ENCODE measurements at places on chromosomes 3 and 15.
A peak's percentile ranks its signal among the peaks of the same experiment; 100 is the strongest.

DNA sequence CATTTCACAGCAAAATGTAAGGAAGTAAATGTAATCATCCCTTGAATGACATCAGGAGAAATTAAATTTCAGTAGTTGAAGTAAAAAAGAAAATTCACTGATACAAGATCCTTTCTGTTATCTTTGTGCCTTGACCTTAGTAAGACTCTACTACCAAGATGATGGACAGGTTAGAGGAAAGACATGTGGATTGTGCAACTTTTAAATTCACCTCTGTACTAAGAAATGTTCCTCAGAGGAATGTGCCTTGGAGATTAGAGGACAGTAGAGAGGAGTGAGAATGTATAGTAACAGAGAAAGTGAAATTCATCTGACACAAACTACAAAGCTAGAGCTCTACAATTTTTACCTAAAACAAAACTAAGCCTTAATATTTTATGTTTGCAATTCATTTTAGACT lies 375.3 kb downstream of the PLOD2 start:
- DNase-seq: no peak

GRCh38 chr3:194824701-194825111 lies 139.0 kb downstream of the FAM43A start:
- DNase-seq: peak; percentile 62

GRCh38 chr3:181358060-181358459 lies 353.7 kb upstream of the SOX2 start:
- no peak for DNase-seq

- DNase-seq: no peak
Observed at GRCh38 chr3:166190360-166190759, 353.1 kb upstream of the BCHE start.

GRCh38 chr15:77855871-77856270 lies 221.6 kb downstream of the TBC1D2B start:
- DNase-seq: no peak

DNA sequence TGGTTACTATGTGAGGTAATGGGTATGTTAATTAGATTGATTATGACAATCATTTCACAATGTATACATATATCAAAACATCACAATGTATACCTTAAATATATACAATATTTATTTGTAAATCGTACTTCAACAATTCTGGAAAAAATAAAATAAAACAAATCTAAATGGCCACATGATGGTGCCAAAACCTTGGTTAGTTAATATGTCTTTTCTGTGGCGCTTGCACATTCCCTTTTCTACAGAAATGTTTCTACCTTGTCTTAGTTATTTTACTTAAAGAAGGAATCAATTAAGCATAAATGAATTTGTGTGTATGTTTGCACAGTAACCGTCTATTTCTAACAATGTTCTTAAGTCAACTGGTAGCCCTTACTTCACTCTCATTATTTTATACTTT lies 53.4 kb downstream of the OXSM start:
- DNase-seq: peak; percentile 61

DNA sequence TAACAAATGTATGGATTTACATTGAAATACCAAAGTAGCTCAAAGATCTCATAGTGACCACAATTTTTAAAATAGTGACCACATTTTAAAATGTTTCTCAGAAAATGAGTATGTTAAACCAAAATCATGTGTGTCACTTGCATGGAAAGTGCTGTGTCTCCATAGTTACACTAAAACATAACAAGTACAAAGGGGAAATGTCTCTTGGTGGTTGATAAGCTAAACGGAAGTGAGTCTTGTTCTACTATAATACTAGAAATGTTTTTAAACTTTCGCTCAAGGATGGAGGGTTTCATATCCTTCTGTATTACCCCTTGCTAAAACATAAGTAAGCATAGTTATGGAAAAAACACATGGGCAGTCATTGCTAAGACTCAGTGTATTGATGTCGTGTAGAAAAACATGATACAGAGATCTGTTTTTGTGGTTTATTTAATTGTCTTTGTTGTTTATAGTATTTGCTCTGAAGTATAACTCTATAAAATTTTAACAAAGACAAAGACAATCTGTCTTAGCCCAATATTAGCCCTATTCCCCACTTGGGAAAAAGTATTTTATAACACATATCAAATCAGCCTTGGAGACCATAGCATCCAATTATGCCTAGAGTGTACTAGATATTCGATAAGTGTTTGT lies 27.0 kb upstream of the DENND4A start:
- DNase-seq: no peak

- no peak for DNase-seq
Observed at GRCh38 chr3:154275965-154276364, 48.3 kb downstream of the DHX36 start.

- DNase-seq: no peak
Observed at GRCh38 chr3:30273304-30274072, 332.9 kb upstream of the TGFBR2 start.

- DNase-seq: no peak
Observed at GRCh38 chr15:55859681-55860080, 116.7 kb upstream of the PRTG start.

DNA sequence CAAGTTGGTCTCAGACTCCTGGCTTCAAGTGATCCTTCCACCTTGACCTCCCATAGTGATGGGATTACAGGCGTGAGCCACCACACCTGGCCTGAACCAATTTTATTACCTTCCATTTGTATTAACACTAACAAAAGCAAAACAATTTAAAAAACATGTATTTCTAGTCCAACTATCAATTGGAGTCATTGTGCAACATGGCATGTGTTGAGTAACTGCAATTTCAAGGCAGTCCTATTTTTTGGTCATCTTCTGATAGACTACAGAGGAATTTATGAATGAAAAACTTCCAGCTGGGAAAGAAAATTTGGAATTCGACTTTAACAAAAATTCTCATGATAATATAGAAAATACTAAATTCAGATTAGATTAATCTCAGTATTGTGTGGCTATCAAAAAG lies 16.8 kb downstream of the SPTSSB start:
- no peak for DNase-seq

DNA sequence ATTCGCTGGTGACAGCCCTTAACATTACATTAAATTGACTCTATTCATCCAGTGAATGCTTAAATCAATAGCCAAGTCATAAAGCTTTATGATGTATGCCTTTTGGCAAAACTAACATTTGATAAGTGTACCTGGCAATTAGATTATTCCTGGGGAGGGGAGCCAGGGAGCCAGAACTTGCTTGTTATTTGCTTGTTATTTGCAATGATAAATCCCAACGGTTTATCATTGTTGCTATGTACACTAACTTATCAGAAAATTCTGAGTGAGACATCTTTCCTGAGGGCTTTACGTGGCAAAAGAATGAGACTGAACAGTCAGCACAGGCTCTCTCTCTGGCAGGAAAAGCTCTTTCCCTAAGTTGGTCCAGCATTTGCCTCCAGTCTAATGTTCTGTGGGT lies 35.8 kb upstream of the FBN1 start:
- DNase-seq: no peak

DNA sequence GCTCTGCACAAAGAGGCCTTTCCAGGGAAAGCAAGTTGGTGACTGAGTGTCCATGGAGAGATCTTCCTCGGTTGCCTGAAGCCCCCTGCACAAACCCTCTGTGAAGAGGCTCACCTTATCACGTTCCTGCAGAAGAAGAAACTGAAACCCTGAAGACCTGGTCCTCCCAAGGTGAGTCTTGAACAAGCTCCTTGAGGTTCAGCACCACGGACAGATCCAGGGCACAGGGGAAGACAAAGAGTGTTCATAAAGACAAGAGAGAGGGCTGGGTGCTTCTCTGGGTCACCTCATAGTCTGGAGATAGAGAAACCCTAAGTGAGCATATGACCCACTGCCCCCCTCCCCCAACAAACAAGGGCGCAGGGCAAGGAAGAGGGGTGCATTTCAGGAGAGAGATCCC lies 21.7 kb upstream of the TBC1D21 start:
- DNase-seq: peak; percentile 78

DNA sequence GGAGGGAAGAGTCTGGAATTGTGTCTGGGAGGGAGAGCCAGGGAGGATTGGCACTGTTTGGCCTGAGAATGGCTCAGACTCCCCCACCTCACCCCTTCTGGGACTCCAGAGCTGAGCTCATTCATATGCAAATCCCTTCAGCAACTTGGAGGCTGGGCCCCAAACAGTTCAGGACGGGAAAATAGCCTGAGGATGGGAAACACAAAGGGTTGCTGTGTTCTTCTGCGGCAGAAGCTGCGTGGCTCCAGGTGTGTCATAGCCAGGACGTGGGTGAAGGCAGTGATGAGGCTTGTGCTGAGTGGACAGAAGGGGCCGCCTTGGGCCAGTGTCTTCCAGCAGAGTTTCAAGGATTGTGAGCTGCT lies 16.6 kb downstream of the MASP1 start:
- DNase-seq: no peak

- no peak for DNase-seq
Observed at GRCh38 chr3:45741247-45741646, 52.1 kb downstream of the SACM1L start.

DNA sequence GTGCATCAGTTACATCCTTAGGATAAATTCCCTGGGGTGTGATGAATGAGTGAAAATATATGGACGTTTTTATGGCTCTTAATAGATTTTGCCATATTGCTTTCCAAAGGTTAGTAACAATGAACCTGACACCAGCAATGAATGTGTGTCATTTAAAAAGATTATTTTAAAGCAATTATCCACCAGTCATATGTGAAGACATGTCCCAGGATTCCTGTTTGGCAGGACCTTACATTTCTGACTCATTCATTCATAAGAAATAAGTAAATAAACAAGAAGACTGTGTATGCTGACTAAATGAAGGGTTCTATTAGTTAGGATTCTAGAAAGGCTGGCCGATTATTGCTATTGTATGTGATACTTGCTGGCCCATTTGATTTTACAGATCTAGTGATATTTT lies 201.5 kb downstream of the SOX2 start:
- DNase-seq: peak; percentile 22

- no peak for DNase-seq
Observed at GRCh38 chr15:101293122-101293521, 1.9 kb downstream of the SNRPA1 start.

DNA sequence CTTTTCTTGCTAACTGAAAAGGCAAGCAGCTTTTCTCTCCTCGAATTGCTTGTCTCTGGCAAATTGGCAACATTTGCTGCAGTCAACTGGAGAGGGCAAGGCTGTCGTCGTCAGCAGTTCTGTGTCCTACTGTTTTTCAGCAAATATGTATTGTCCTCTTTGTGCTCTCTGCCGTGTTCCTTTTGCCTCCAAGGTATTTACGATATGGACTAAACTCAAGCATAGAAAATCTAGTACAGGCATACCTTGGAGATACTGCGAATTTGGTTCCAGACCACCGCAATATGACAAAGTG lies 558 bp upstream of the SLC30A4 start:
- DNase-seq: no peak

- no peak for DNase-seq
Observed at GRCh38 chr3:108394016-108394415, 97.7 kb downstream of the HHLA2 start.

- DNase-seq: no peak
Observed at GRCh38 chr3:169610888-169611291, 52.6 kb downstream of the MECOM start.

DNA sequence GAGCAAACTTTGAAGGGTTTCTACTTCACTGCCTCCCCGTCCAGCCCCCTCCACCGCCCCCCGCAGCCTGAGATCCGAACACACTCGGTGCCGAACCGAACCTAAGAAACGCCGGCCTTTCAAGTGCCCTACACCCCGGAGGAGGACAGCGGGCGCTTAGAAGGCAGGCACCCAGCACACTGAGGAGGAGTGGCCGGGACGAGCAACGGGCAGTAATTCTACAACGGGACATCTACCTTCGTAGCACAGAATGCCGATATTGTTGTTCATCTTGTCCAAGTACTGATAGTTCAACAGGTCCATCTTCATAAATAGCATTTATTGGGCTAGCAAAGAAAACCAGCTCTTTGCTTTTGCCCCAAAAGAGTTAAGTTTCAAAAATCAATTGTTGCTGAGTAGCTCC lies 513 bp downstream of the VGLL4 start:
- DNase-seq: peak; percentile 71

- DNase-seq: no peak
Observed at GRCh38 chr3:188940573-188940932, 231.2 kb upstream of the TPRG1 start.

- DNase-seq: no peak
Observed at GRCh38 chr3:6351752-6352151, 509.2 kb upstream of the GRM7 start.

- no peak for DNase-seq
Observed at GRCh38 chr15:69881766-69882165, 216.0 kb downstream of the TLE3 start.

GRCh38 chr3:69052472-69052898 lies 352 bp upstream of the TMF1 start:
- DNase-seq: no peak

- no peak for DNase-seq
Observed at GRCh38 chr15:91184441-91184840, 84.4 kb downstream of the SV2B start.

- no peak for DNase-seq
Observed at GRCh38 chr15:28902856-28903255, 17.1 kb downstream of the APBA2 start.

DNA sequence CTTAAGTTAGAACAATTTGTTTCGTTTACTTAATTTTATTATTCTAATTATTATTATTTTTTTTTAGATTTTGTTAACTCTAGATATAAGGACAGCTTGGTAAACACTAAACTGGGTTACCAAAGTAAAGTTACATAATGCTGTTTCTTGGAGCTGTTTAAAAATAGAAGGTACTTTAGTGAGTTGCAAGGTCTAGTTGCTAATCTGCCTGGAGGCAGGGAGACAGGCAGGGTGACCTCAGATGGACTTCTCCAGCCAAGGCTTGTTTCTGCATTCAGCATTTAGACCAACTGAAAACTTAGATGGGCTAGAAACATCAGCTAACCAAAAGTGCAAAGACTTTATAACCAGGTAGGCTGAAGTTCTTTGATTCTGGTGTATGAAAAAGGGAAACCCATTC lies 336.4 kb upstream of the GRM7 start:
- no peak for DNase-seq

DNA sequence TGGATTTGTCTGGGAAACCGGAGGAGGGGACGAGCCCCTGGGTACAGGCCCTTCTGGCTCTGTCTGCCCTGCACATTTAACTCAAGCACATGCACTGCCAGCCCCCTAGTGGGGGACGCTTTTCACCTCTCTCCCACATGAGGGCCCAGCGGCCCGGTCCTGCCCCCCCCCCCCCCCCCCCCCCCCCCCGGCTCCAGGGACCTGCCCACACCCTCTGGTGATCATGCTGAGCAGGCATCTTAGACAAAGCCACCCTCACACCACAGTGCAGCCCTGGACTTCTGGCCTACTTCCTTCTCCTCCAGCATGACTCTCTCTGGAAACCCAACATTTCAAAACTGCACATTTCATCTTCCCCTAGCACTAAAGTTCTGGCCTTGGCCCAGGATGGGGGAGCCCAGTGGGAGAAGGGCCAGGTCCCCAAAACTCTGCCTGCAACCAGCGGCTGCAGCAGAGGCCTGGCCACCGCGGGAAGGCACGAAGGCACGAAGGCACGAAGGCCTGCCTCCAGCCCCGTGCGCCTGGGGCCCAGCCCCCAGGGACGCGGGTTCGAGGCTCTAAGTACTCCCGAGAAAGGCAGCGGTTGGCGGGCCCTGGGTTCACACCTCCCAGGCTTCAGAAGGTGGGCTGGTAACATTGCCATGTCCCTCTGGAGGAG lies 14.1 kb downstream of the KLF15 start:
- no peak for DNase-seq

GRCh38 chr3:1945698-1946097 lies 153.0 kb upstream of the CNTN4 start:
- DNase-seq: no peak

GRCh38 chr3:185486394-185486793 lies 12.4 kb downstream of the TMEM41A start:
- no peak for DNase-seq

- no peak for DNase-seq
Observed at GRCh38 chr3:34758630-34759261, 880.6 kb upstream of the ARPP21 start.

GRCh38 chr3:127088511-127089351 lies 104.2 kb upstream of the PRR23E start:
- DNase-seq: no peak

Measured in tongue (tissue), 3 donors.